CD4-positive, alpha-beta memory T cell (primary cell): ENCODE measurements at places on chromosomes 16 and 17.

DNA sequence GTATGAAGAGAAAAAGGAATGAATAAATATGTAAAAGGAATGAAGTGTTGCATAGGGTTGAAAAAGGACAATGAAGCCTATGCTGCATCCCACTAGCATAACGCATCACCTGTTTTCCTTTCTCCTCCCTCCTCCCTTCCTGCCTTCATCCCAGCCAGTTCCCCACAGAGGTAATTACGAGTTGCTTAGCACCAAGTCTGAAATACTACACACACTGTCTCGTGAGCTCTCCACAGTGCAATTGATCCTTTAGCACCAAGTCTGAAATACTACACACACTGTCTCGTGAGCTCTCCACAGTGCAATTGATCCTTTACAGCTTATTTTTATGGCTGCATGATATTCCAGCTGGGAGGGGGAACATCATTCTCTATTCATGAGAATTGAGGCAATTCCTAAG, 1.1 kb upstream of the DRC7 start:
- no peak for DNase-seq

GRCh38 chr17:76707985-76708807, 2.6 kb downstream of the MXRA7 start:
- no peak for DNase-seq

GRCh38 chr17:301681-302299, 50.8 kb downstream of the RPH3AL start:
- no peak for DNase-seq

DNA sequence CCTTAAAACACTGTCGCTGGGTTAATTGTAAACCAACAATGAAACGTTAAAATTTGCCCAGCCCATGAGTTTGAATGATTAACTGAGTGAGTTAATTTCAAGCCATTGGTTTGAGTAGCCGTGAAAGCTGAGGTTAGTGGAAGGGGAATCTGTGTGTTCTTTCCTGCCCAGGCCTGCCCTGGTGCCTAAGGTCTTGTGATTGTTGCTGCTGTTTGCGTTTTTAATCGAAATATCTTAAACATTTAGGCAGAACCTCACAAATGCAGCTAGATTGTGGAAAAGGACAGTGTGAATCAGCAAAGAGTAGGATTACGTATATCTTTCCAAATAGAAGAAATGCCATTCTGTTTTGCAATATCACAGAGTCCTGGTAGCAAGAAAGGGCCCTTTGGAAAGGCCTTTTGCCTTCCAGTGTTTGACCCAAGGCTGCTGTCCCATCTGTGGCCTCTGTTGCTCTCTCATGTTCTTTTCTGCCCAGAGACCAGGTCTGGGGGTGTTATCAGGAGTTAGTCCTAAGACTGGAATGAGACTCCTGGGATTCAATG, 113.8 kb downstream of the MSI2 start:
- DNase-seq: no peak

DNA sequence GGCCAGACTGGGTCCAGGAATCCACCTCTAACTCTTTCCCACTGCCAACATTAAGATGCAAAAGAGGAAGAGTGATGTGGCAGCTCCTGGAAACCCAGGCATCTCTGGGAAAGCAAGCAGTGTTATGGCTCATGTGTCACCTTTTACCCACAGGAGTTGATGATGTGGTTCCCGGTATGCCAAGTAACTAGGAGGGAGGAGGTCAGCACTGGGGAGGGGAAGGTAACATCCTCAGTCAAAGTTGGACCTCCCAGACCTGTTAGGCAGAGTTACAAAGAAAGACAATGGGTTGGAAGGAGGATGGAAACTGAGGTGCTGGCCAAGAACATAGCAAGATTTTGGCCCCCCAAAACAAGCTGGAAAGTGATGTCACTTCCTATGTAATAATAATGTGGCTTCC, 11.4 kb downstream of the KRABD2 start:
- DNase-seq: no peak

GRCh38 chr16:68907781-68908181, 64.5 kb downstream of the TANGO6 start:
- no peak for DNase-seq

DNA sequence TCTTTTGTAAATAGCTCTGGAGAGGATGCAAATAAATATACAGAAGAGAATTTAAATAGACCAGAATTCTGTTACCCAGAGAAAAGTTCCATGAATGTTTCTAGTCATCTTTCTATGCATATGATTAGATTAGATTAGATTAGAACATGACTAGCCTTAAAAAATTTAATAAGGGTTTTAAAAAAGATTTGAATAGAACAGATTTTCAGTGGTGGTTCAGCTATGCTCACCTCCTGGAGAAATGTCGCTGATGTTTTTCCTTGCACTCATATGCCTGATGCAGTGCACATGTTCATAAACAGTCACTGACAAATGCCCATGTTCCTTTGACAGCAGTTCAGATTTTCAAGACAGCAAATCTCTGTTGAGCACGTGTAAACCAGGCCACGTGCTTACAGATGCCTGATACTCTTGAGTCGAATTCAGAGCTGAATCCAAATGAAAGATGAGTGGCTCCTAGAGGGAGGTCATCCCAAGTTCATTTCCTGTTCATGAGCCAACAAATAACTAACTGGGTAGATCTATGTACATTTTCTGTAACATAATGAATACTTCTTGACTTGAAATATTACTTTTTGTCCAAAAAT, 19.9 kb upstream of the RAB11FIP4 start:
- DNase-seq: no peak

GRCh38 chr17:36869856-36870719, 67.2 kb upstream of the LHX1 start:
- DNase-seq: no peak
